Umbilical cord (tissue), 2 donors: ENCODE measurements at places on chromosomes 16 and 17. TPM values are rescaled to one million over a fixed set of nuclear protein-coding genes. Genes with fewer than 3 reads are reported as not detected.

The PNMT gene
- total RNA-seq, result not detected

- no peak for DNase-seq
These were observed 2.3 kb upstream of the PRSS21 start for GRCh38 chr16:2814551-2815298.

- DNase-seq, result no peak
These were observed 16.5 kb downstream of the FCSK start for GRCh38 chr16:70470927-70471341.

- peak; percentile 53 for DNase-seq
These were observed 49.1 kb upstream of the SLC25A19 start for GRCh38 chr17:75338335-75338734.

DNA sequence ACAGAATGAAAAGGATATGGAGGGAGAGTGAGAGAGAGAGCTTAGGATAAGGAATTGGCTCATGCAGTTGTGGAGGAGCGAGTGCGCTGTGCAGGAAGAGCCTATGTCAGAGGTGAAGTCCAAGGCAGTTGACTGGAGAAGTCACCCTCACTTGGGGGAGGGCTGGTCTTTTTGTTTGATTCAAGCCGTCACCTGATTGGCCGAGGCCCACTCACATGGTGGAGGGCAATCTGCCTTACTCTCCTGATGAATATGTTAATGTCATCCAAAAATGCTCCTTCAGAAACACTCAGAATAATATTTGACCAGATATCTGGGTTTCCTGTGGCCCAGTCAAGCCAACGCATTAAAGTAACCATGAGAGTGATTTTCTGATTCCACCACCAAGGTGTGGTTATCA, 131.7 kb downstream of the KATNIP start:
- no peak for DNase-seq

DNA sequence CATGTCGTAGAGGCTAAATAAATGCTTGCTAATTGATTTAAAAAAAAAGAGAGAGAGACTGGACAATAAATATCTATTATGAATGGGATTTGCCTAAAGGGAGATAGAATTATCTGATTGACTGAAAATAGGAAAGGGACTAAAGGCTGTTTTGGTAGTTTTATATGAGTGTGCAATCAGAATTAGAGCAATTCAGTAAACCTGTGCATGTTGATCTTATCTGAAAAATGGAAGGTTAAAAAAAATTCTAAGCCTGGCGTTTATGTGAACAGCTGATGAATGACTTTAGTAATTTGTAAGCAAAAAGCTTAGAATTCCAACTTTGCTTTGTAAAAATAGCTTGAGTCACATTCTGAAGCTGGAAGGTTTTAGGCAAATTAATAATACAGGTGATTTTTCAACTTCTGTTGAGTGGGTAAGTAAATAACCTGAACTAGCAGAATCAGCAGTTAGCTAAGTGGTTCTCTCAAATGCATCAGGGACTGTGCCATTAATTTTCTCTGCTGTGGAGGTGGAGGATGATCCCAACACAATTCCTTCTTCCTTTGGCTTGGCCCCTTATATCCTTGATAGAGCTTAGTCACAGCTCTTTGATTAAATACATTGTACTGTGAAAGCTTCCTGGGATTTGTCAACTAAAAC, 254.4 kb downstream of the PHKB start:
- DNase-seq, result no peak

- no peak for DNase-seq
These were observed 186.4 kb upstream of the CHMP6 start for GRCh38 chr17:80805032-80805751.

The MFSD6L gene
- total RNA-seq, result 0.48 TPM

- no peak for DNase-seq
These were observed 12.4 kb downstream of the P3H4 start for GRCh38 chr17:41799366-41799765.

The CASKIN1 gene
- not detected for total RNA-seq

DNA sequence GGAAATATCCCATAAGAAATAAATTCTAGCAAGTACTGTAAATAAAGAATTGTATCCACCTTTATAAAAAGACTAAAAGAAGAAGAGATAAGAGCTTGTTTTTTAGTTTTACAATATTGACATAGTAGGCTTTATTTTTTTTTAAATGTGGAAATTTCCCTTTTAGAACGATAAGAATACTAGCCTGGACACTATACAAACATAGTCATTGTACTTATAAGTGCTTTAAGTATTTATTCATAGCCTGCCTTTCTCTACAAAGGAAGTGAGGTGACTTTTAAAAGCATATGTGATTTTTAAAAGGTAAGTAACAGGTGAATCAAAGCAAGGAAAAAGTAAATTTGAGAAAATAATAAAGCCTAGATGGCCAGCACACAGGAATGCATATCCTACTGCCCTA, 17.7 kb downstream of the TOX3 start:
- DNase-seq, result no peak

The NT5C3B gene
- 50.1 TPM for total RNA-seq

DNA sequence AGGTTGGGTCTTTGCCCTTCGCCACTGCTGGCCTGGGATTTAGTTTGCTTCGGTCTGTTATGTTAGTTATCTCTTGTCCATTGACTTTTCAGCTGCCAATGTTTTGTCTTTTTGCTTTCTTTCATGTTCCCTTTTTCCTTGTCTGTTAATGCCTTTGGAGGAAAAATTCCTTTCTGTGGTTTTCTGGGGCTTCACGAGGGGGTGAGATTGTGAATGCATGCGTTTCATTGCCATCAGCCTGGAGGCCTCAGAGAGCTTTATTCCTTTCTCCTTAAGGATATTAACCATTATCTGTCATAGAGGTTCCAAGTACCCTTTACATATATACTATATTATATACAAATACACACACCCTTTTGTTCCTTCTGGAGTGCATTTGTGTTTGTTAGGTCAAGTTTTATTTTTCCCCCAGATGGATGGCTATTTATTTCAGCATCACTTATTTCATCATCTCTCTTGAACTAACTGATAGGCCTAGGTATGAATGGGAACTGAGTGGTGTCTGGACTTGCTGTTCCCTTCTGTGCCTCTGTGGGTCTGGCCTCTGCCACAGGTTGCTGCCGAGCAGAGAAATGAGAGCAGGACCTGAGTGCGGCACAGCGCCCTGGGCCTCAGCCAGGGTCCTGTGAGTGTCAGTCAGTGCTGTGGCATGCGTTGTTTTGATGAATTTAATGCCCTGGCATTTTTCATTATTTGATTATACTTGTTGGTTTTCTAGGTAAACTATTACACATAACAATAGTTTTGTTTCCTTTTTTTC, 193.4 kb downstream of the LGALS9B start:
- peak; percentile 30 for DNase-seq

The PLLP gene
- total RNA-seq, result 0.24 TPM

- DNase-seq, result no peak
These were observed 16.2 kb upstream of the COL1A1 start for GRCh38 chr17:50217591-50217990.

DNA sequence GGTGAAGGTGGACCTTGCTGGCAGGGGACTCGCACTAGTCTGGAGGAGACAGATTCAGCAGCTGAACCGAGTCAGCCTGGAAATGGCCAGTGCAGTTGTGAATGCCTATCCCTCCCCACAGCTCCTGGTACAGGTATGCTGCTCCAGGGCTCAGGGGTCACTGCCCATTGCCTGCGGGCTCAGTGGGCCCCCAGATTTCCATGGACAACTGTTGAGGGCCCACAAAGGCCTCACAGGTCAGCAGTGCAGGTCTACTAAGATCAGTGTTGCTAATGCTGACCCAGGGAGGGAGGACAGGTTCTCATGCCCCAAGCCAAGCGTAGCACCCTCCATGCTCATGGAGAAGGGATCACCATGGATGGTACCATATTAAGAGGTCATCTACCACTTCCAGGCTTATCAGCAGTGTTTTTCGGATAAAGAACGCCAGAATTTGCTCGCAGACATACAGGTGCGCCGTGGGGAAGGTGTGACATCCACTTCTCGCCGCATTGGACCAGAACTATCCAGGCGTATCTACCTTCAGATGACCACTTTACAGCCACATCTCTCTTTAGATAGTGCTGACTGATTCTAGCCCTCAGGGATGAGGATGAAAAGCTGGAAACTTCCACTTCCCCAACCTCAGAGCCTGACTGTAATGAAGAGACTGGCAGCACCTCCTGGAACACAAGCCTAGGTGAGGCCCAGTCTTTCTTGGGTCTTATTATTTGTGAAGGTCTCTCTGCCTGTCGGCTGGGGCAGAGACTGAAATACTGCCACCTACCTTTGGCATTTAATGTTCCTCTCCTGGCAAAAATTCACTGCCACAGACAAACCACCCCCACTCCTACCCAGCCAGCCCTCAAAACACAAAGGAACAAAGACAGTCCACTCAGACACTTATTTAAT, 7.6 kb downstream of the EME1 start:
- DNase-seq, result no peak

The CDRT15L2 gene
- total RNA-seq, result 5.5 TPM

GRCh38 chr17:1122533-1123392, 57.0 kb downstream of the ABR start:
- DNase-seq, result peak; percentile 76

The DNAH2 gene
- not detected for total RNA-seq

GRCh38 chr17:43469145-43469544, 14.6 kb upstream of the DHX8 start:
- DNase-seq, result peak; percentile 43
